MV-4-11 (cell line): ENCODE measurements at places on chromosomes 1 and 21.

- peak; percentile 80 for DNase-seq
Measured at GRCh38 chr21:25512095-25513081, 94.9 kb downstream of the MRPL39 start.

GRCh38 chr1:224333309-224333926 is 3.4 kb upstream of the NVL start:
- peak; percentile 88 for DNase-seq

GRCh38 chr1:89605692-89606091 is 27.2 kb upstream of the LRRC8C start:
- peak; percentile 32 for DNase-seq

GRCh38 chr21:31801551-31802219 is 69.8 kb upstream of the SCAF4 start:
- no peak for DNase-seq

- no peak for DNase-seq
Measured at GRCh38 chr1:228085287-228085951, 2.9 kb downstream of the ARF1 start.

GRCh38 chr1:32100359-32100758 is 7.5 kb upstream of the KPNA6 start:
- peak; percentile 97 for DNase-seq

- DNase-seq, result peak; percentile 35
Measured at GRCh38 chr1:145827966-145828365, 4.0 kb downstream of the POLR3C start.
